ENCODE measurements at places on chromosomes 6 and 20. TPM values are rescaled to one million over a fixed set of nuclear protein-coding genes. Genes with fewer than 3 reads are reported as not detected.

DNA sequence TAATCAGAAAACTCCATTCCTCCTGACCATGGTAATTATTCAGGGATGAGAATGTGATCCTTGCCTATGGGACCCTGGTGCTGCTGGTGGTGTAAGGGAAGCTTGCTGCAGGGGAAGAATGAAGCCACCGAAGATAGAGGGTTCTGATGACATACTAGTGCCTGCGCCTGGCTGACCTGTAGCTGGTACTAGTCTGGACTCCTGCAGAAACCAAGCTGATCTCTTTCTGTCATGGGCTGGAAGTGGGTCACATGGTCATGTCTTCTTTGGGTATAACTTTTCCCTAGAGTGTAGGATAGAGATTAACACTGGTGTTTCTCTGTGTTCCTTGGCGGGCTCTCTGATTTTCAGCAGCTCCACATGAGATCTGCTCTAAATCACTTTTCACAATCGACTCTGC is 8.6 kb upstream of the SLC4A11 start:
- H3K4me1 ChIP-seq: no peaks in the 10 kb centered on the region
- no peak overlapping the region for H3K27ac ChIP-seq
- H3K36me3 ChIP-seq: peaks cover 8% of the 10 kb centered on the region
- H3K4me3 ChIP-seq: no peak overlapping the region
- DNase-seq: no peak
- no peaks in the 10 kb centered on the region for H3K27me3 ChIP-seq

- no peaks in the 10 kb centered on the region for H3K36me3 ChIP-seq
- no peak overlapping the region for H3K4me3 ChIP-seq
- no peak for DNase-seq
- peaks cover 3% of the 10 kb centered on the region for H3K27me3 ChIP-seq
These were observed 132.9 kb upstream of the PMEPA1 start for GRCh38 chr20:57842720-57843119.

DNA sequence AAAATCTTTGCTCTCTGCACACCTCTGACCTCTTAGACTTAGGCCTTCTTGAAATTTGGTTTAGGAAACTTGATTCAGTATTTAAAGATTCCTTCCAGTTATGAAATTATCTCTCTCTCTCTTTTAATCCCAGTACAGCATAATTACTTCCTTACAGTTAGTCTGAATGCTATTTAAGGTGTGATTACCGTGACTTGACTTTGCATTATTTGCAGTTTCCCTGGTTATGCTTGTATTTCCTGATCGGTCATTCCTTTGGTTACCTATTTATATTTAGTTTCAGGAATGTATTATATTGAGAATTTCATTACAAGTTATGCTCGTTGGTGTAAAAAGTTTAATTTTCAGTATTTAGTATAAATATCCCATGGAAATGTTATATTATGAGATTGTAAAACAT is 16.3 kb downstream of the TMEM170B start:
- no peak overlapping the region for H3K4me3 ChIP-seq
- DNase-seq: no peak
- no peaks in the 10 kb centered on the region for H3K36me3 ChIP-seq

Gene RIPK1
- total RNA-seq: 24.9 TPM

Gene CYP21A2
- 0.68 TPM for total RNA-seq

GRCh38 chr6:90045535-90045934 is 151.3 kb downstream of the GJA10 start:
- H3K4me1 ChIP-seq: peaks cover 6% of the 10 kb centered on the region
- no peak overlapping the region for H3K4me3 ChIP-seq

GRCh38 chr6:158813032-158813431 is 6.1 kb downstream of the EZR start:
- no peak overlapping the region for H3K4me3 ChIP-seq
- H3K27me3 ChIP-seq: no peaks in the 10 kb centered on the region
- H3K4me1 ChIP-seq: peaks cover 58% of the 10 kb centered on the region
- no peak overlapping the region for H3K27ac ChIP-seq
- peaks cover 8% of the 10 kb centered on the region for H3K36me3 ChIP-seq

GRCh38 chr6:39865011-39865888 is 69.0 kb downstream of the MOCS1 start:
- H3K27ac ChIP-seq: no peak overlapping the region
- DNase-seq: no peak
- H3K4me3 ChIP-seq: no peak overlapping the region
- peaks cover 19% of the 10 kb centered on the region for H3K4me1 ChIP-seq
- H3K27me3 ChIP-seq: no peaks in the 10 kb centered on the region

Gene ARMC2
- total RNA-seq: 9.2 TPM

Gene NDUFAF4
- 25.0 TPM for total RNA-seq

Gene DSE
- 71.9 TPM for total RNA-seq

- no peak overlapping the region for H3K27ac ChIP-seq
- no peak overlapping the region for H3K4me3 ChIP-seq
- peaks cover 9% of the 10 kb centered on the region for H3K27me3 ChIP-seq
- no peaks in the 10 kb centered on the region for H3K4me1 ChIP-seq
- no peaks in the 10 kb centered on the region for H3K36me3 ChIP-seq
- no peak for DNase-seq
These were observed 258.3 kb upstream of the FOXQ1 start for GRCh38 chr6:1053586-1053985.

GRCh38 chr20:10925767-10926166 is 252.0 kb upstream of the JAG1 start:
- peaks cover 76% of the 10 kb centered on the region for H3K4me1 ChIP-seq
- no peak overlapping the region for H3K27ac ChIP-seq
- no peak overlapping the region for H3K4me3 ChIP-seq
- H3K27me3 ChIP-seq: no peaks in the 10 kb centered on the region

- H3K27me3 ChIP-seq: no peaks in the 10 kb centered on the region
- H3K27ac ChIP-seq: no peak overlapping the region
- no peak overlapping the region for H3K4me3 ChIP-seq
- no peaks in the 10 kb centered on the region for H3K4me1 ChIP-seq
These were observed 161.1 kb downstream of the EYS start for GRCh38 chr6:65545920-65546319.

DNA sequence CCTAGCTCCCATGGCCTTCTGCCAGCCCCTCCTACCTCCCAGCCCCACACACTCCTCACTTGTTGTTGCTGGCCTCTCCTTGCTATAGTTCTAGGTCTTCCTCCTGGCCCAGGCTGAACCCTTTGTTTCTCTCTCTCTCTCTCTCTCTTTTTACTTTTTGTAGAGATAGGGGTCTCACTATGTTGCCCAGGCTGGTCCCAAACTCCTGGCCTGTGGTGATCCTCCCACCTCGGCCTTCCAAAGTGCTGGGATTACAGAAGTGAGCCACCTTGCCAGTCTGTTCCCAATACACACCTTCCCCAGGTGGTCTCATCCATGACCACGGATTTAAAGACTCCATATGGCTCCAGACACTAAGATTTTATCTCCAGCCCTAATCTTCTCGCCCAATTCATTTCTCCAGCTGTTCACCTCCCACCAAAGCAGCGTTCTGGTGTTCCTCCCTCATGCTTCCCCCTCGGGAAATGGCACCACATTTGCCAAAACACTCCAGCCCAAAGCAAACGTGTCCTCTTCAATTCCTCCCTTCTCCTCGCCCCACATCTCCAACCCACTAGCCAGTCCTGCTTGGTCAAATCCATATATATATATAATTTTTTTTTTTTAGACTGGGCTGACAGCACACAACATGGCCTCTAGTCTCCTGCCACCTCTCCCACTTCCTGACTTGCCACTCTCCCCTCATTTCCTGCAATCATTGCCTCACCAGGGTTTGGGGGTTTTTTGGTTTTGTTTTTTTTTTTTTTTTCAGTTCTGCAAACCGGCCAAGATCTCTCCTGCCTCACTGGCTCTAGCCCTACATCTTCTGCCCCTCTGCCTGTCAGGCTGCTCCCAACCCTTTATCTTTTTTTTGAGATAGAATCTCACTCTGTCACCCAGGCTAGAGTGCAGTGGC is 104.4 kb downstream of the NCR2 start:
- peaks cover 5% of the 10 kb centered on the region for H3K36me3 ChIP-seq
- no peak overlapping the region for H3K27ac ChIP-seq
- no peak for DNase-seq
- peaks cover 15% of the 10 kb centered on the region for H3K4me1 ChIP-seq
- H3K27me3 ChIP-seq: peaks cover 22% of the 10 kb centered on the region

Gene TSPO2
- total RNA-seq: not detected

Gene CCN5
- total RNA-seq: 1.6 TPM

Gene CD109
- 33.1 TPM for total RNA-seq

Gene ZNF311
- 0.52 TPM for total RNA-seq

DNA sequence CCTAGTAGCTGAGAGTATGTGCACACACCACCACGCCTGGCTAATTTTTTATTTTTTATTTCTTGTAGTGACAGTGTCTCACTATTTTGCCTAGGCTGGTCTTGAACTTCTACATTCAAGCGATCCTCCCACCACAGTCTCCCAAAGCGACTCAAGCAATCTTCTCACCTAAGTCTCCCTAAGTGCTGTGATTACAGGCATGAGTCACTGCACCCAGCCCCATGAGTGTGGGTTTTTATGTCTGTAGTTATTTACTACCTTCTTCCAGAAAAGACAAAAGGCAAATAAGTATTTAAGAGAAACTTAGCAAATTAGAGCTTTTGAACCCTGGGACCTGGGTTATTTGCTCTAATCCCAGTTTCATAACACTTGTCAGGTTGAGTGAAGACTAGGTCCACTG is 92.3 kb upstream of the HCRTR2 start:
- H3K4me3 ChIP-seq: no peak overlapping the region
- no peaks in the 10 kb centered on the region for H3K4me1 ChIP-seq
- H3K36me3 ChIP-seq: no peaks in the 10 kb centered on the region
- DNase-seq: no peak
- no peak overlapping the region for H3K27ac ChIP-seq

DNA sequence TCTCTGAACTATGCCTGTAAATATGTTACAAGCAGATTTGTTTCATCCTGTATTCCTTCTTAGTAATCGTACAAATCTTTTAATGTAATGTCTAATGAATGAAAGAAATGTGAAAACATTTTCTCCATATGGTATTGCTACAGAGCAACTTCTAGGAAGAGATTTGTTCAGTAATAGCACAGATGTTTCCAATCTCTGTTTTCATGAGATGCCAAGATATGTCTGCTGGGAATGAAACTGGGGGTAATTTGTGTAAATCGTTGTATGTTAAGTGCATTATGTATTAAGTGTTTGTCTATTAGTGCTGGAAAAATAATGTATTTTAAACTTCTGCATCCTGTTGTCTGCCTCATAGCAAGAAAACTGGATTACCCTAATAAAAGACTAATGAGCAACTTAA is 722.2 kb upstream of the EYS start:
- DNase-seq: no peak
- H3K4me1 ChIP-seq: no peaks in the 10 kb centered on the region
- no peak overlapping the region for H3K4me3 ChIP-seq
- H3K36me3 ChIP-seq: peaks cover 1% of the 10 kb centered on the region

GRCh38 chr6:55758156-55758937 is 117.0 kb downstream of the BMP5 start:
- H3K27me3 ChIP-seq: no peaks in the 10 kb centered on the region
- peaks cover 7% of the 10 kb centered on the region for H3K4me1 ChIP-seq
- H3K4me3 ChIP-seq: no peak overlapping the region
- no peak for DNase-seq
- H3K36me3 ChIP-seq: no peaks in the 10 kb centered on the region

- no peak overlapping the region for H3K4me3 ChIP-seq
- H3K27me3 ChIP-seq: peaks cover 6% of the 10 kb centered on the region
- no peaks in the 10 kb centered on the region for H3K36me3 ChIP-seq
These were observed 547.2 kb upstream of the MAN1A1 start for GRCh38 chr6:119896806-119897205.

GRCh38 chr6:99802396-99803031 is 191.5 kb downstream of the MCHR2 start:
- no peak for DNase-seq
- peaks cover 22% of the 10 kb centered on the region for H3K27me3 ChIP-seq
- H3K4me1 ChIP-seq: no peaks in the 10 kb centered on the region
- no peak overlapping the region for H3K27ac ChIP-seq

DNA sequence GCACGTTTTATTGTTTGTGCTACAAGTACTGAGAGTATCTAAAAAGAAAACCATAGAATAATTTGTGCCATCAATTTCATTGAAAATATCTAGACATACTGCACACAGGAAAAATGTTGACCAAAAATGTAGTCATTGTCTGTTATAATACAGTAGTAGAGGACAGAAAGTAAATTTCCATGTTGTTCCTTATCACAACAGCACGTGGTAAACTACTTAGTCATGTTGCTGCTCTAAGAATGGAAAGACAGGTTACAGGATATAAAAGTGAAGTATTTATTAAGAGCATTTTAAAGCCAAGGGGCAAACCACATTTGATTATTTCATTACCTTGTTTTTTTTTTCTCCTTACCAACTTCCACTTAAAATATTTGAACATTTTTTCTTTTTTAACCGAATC is 89.0 kb upstream of the CEP85L start:
- no peak overlapping the region for H3K27ac ChIP-seq
- H3K4me1 ChIP-seq: no peaks in the 10 kb centered on the region
- DNase-seq: no peak
- H3K27me3 ChIP-seq: peaks cover 5% of the 10 kb centered on the region
- H3K4me3 ChIP-seq: no peak overlapping the region

DNA sequence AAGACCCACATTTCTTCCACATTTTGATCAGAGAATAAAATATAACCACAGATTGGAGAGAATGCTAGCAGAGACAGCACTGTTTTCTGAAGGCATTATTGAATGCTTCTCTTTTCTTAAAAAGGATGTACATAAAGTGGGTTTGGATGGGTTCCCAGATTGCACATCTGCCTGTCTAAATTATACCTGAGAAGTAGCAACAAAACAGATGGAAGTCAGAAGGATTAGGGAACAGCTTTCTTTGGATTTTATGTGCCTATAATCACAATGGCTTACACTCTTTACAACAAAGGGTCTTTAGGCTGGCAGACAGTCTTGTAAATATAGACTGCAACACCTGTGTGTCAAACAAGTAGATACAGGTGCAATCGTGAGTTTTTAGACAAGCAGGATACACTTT is 622.2 kb upstream of the MANEA start:
- peaks cover 6% of the 10 kb centered on the region for H3K27me3 ChIP-seq
- no peak overlapping the region for H3K27ac ChIP-seq
- H3K4me1 ChIP-seq: no peaks in the 10 kb centered on the region
- H3K4me3 ChIP-seq: no peak overlapping the region
- DNase-seq: no peak

Gene SRF
- 42.7 TPM for total RNA-seq

Gene ZKSCAN3
- total RNA-seq: 7.8 TPM

GRCh38 chr20:43752561-43753301 is 25.9 kb upstream of the GTSF1L start:
- peaks cover 6% of the 10 kb centered on the region for H3K4me1 ChIP-seq
- DNase-seq: no peak
- peak overlapping the region; percentile 63 for H3K27ac ChIP-seq
- no peak overlapping the region for H3K4me3 ChIP-seq

DNA sequence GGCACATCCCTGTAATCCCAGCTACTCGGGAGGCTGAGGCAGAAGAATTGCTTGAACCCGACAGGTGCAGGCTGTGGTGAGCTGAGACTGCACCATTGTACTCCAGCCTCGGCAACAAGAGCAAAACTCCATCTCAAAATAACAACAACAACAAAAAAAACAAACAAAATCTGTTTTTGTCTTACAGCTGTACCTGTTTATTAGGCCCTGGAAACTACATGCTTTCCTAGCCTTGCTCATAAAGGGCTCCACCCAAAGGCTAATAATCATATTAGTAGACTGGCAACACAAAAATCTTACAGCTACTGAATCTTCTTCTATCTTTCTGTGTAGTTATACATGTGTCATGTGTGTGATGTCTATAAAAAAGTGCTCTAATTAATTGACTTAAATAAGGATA is 503.9 kb upstream of the EYS start:
- H3K27me3 ChIP-seq: no peaks in the 10 kb centered on the region
- DNase-seq: no peak
- H3K4me3 ChIP-seq: no peak overlapping the region
- H3K36me3 ChIP-seq: peaks cover 2% of the 10 kb centered on the region
- H3K4me1 ChIP-seq: no peaks in the 10 kb centered on the region
- H3K27ac ChIP-seq: no peak overlapping the region

Measured in chondrocyte (in vitro differentiated cells).